ENCODE measurements at places on chromosomes 2 and 18.

- DNase-seq: peak; percentile 9
Measured at GRCh38 chr2:39437522-39438296, 624 bp upstream of the MAP4K3 start.

- DNase-seq: no peak
Measured at GRCh38 chr18:48230467-48231113, 178.6 kb downstream of the ZBTB7C start.

DNA sequence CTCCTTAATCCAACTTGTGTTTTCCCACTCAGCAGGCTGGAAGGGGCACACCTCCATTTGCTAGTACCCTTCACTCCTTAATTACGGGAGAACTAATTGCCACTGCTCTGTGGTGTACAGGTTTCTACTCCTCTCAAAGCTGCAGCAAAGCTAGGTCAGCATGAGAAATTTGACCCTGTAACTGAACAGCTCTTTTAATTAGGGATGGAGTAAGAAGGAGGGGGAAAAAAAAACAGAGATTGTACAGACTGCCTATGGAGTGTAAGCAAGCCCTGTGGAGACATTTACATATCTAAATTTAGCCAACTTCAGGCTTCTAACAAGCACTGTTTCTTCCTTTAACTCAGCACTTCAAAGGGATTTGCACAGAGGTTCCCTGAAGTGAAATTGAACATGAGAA lies 629.7 kb upstream of the SETBP1 start:
- no peak for DNase-seq

DNA sequence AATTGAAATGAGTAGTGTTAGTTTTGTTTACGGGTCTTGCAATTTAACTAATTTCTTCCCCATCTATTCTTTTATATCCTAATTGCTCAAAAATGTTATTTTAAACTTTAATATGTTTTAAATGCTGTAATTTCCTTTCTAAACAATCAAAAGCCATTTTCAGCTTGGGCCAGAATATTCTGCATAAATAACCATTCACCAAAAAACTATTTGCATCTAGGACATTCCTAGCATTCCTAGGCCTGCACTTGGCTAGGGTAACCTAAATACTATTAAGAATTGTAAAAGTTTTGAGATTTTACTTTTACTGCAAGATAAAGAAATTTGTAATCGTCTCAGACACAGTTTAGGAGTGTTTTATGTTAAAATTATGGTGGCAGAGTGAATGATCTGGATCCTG lies 7.8 kb upstream of the ETAA1 start:
- no peak for DNase-seq

GRCh38 chr18:22348521-22349316 lies 69.0 kb downstream of the CTAGE1 start:
- DNase-seq: no peak

DNA sequence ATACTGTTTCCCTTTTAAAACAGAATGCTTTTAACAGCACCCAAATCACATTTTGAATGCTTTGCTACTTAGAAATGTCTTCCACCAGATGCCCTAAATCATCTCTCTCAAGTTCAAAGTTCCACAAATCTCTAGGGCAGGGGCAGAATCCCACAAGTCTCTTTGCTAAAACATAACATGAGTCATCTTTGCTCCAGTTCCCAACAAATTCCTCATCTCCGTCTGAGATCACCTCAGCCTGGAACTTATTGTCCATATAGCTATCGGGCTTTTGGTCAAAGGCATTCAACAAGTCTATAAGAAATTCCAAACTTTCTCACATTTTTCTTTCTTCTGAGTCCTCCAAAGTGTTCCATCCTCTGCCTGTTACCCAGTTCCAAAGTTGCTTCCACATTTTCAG lies 1374.5 kb upstream of the NXPH2 start:
- DNase-seq: no peak

- no peak for DNase-seq
Measured at GRCh38 chr2:234427081-234428061, 69.5 kb downstream of the ARL4C start.

DNA sequence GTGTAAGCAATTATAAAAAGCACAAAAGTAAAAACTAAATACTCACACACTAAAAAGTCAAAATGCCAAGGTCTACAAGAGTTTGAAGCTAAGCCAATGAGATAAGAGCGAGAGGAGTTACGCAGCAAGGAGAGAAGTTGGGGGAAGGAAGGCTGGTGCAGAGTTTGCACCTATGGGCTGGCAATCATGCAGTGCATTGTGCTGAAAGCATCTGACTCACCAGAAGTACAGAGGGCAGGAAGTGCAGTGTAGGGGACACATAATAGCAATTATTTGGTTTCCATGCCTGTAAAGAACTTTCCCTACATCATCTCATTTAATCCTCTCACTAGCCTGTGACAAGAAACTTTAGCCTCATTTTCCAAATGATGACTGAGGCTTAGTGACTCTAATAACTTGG lies 142.7 kb upstream of the KYNU start:
- no peak for DNase-seq

Measured in activated T-cell treated with anti-CD3 and anti-CD28 coated beads for 4 hours (primary cell).